HT1080 (cell line): ENCODE measurements at places on chromosomes 3 and 15. TPM values are rescaled to one million over a fixed set of nuclear protein-coding genes. Genes with fewer than 3 reads are reported as not detected.

DNA sequence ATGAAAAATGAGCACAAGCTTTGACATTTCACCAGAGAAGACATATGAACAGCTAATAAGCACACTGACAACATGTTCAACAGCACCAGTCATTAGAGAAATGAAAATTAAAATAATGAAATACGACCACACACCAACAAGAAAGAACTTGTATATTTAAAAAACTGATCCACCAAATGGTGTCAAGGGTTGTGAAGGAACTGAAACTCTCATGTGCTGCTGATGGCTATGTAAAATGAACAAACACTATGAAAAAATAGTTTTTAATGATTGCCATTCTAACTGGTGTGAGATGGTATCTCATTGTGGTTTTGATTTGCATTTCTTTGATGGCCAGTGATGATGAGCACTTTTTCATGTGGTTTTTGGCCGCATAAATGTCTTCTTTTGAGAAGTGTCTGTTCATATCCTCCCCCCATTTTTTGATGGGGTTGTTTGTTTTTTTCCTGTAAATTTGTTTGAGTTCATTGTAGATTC lies 193.8 kb downstream of the SCAPER start:
- no peak for DNase-seq

DNA sequence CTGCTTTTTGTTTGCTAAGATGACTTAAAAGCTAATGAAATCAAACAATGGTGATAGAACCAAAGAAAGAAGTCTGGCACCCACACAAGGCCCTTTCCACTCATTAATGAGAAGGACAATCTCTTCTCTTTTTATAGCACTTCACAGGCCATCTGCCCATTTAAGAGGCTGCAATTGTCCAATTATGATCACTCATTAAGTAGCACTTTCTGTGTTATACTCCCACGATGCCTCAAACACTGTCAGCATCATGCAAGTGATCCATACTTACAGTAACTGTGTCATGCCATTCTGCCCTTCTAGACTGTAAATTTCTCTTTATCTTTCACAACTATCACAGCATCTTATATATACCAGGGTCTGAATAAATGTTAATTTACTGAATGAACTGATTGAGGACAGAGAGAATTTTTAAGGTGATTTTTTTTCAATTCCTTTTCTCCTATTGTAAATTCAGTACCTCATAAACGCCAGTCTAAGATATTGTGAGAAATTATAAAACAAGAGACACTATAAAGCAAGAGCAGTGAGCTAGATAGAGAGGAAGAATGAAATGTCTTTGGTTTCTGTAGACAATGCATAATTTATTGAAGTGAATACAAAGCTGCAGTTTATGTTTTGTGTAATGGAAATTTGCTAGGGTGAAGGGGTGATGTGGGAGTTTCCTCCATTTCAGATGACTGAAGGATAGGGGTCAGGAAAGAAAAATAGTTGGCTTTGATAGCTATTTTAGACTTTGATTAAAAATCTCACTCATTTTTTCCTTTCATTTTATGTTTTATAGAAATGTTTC lies 17.3 kb downstream of the CD200 start:
- no peak for DNase-seq

DNA sequence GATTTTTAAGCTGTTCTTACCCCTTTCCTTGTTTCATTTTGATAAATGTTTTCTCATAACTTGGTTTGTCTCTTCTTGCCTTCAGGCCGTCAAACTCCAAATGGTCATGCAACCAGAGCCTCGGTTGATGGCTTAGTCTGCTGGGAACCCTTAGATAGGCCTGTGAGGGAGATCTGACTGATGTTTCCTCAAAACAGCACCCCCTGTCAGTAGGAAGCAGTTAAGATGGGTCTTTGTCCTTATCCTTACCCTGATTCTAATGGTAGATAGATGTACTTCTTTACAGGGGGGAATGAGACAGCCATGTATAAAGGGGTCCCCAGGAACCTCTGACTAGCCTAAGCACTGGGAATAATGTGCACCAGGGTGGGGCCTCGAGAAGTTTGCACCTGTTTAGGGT lies 16.3 kb upstream of the OR5H1 start:
- no peak for DNase-seq

DNA sequence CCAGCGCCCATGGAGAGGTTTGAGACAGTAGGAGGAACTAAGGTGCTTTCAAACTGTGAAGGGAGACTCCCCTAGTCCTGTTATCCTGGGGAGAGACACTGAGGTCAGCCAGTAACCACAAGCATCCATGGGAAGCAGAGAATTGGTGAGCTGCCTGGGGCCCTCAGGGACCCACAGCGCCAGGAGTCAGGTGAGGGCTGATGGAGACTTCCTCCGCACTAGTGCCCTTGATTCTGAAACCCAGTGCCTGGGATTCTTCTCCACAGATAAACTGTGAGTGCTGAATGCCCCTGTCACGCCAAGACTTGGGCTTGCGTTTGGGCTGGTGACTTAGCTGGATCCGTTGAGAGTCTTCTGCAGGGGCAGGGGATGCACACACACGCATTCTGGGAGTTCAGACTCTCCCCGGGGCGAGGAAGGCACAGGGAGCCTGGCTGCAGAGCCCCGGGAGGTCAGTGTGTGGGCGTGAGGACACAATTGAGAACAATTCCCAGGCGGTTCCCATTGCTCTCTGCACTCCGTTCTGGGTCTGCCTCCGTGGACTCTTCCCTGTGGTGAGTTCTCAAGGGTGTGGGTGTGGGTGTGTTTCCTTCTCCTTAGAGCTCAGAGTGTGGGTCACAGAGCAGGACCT lies 37.9 kb upstream of the SLCO2A1 start:
- DNase-seq: no peak

- DNase-seq: no peak
Observed at GRCh38 chr15:22948056-22948455, 32.1 kb downstream of the CYFIP1 start.

- no peak for DNase-seq
Observed at GRCh38 chr3:8488411-8488810, 13.2 kb upstream of the LMCD1 start.

GRCh38 chr3:149588909-149589308 lies 68.9 kb downstream of the WWTR1 start:
- DNase-seq: no peak

- no peak for DNase-seq
Observed at GRCh38 chr3:100268156-100268555, 7.4 kb downstream of the TBC1D23 start.

DNA sequence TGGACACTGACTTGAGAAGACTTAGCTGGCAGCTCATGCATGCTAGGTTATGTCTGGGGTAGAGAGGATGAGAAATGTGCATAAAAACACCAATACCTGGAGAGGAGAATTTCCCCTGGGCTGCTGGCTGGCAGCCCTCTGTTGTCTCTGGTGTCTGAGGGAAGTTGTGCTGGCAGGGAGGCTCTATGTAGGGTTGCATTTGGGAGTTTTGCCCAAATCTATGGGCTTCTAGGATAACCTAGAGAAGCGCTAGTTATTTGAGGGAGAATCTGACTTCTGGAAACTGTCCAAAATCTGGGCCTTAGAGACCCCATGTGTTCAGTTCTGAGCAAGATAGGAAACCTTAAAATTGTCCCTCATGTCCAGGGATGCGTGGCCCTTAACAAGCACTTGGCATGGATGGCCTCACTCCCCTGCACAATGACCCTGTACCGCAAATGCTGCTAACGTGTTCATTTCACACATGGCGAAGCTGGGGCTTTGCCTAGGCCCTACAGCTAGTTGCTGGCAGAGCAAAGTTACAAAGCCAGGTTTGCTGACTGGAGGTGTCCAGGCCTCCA lies 70.3 kb upstream of the ATP2B2 start:
- DNase-seq: no peak

GRCh38 chr15:84727429-84727828 lies 11.5 kb upstream of the SEC11A start:
- DNase-seq: peak; percentile 37

- DNase-seq: no peak
Observed at GRCh38 chr15:25329696-25330095, 109.1 kb downstream of the UBE3A start.

- no peak for DNase-seq
Observed at GRCh38 chr3:146134348-146135117, 26.5 kb downstream of the PLOD2 start.

GRCh38 chr15:99407716-99408115 lies 156.4 kb downstream of the LRRC28 start:
- no peak for DNase-seq

DNA sequence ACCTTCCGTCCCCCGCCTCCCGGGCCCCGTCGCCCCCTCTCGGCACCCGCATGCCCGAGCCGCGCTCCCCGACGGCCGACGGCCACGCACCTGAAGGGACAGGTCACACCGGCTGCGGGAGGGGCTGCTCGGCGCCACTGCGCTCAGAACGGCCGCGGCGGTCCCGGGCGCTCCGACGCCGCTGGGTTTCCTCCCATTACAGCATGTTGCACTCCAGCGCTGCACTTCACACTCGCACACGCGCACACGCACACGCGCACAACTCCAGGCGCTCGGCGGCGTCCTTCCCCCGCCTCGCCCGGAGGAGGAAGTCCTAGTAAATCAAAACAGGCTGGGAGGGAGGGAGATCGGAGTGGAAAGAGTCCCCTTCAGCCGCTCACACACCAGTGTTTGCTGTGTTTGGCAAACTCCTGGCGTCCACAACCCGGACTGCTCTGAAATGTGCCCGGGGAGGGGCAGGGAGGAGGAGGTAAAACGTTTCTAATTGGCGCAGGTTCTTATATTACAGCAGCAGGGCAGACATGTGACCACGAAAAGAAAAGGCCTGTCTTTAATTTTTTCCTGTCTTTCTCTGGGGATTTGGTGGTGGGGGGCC lies 76.7 kb upstream of the VGLL4 start:
- peak; percentile 24 for DNase-seq

DNA sequence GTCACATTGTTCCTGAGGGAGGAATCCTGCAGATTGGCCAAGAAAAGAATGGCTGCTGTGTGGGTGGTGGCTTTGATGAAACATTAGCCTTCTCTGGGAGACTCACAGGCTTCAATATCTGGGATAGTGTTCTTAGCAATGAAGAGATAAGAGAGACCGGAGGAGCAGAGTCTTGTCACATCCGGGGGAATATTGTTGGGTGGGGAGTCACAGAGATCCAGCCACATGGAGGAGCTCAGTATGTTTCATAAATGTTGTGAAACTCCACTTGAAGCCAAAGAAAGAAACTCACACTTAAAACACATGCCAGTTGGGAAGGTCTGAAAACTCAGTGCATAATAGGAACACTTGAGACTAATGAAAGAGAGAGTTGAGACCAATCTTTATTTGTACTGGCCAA lies 6.1 kb downstream of the PTX3 start:
- peak; percentile 23 for DNase-seq

- DNase-seq: peak; percentile 73
Observed at GRCh38 chr15:57667171-57667849, 39.2 kb upstream of the POLR2M start.

DNA sequence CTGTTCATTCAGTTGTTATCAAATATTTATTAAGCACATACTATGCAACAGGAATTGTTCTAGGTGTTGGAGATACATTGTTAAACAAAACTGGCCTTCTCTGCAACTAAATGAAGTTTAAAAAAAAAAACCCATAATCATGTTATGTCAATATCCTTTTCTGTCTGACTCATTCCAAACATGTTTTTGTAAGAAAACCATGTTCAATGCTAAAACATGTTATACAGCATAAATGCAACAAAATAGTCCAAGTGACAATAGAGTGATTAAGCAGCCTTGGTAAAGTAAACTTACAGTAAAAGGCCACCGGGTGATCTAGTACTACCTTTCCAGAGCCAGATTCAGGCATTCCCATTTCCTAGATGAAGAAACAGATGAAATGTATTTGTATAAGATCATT lies 278.0 kb upstream of the NECTIN3 start:
- no peak for DNase-seq

GRCh38 chr3:197953325-197953724 lies 3.3 kb downstream of the RPL35A start:
- peak; percentile 37 for DNase-seq

DNA sequence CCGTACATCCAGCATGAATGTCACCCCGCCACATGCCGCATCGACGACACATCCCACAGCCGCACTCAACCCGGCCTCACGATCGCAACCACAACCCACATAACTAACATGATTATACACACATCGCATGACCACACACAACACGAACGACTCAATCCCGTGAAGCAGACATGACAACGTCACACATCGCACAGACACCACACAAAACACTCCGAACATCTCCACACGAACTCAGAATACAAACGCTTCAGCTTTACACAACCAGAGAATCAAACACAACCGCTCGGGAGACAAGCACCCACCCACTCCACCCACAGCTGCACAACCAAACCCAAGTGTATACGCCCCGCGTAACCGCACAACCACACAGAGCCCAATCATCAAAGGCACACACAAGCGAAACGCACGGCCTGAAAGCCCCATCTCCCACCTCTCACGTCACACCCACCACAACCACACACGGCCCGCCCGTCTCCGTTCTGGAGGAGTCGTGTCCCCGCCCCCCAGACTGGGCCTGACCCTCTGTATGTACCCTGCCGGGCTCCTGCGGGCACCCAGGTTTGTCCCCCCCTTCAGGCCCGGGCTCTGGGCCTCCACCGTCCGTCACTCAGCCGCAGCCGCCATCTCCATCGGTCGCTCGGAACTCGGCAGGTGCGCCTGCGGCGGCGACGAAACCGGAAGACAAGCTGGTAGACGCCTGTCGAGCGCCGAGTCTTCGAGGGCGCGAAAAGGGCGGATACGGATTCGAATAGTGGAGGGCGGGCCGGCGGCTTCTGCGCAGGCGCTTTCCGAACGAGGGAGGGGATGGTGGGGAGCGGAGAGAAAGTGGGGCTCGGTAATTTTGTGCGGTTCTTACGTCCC lies at the start of gene RBSN:
Gene RBSN, minus strand, starts transcription at position 646 of the 861 bp plus-strand sequence. CDS start 3,028 bp downstream, outside the sequence.
- DNase-seq: peak; percentile 92

DNA sequence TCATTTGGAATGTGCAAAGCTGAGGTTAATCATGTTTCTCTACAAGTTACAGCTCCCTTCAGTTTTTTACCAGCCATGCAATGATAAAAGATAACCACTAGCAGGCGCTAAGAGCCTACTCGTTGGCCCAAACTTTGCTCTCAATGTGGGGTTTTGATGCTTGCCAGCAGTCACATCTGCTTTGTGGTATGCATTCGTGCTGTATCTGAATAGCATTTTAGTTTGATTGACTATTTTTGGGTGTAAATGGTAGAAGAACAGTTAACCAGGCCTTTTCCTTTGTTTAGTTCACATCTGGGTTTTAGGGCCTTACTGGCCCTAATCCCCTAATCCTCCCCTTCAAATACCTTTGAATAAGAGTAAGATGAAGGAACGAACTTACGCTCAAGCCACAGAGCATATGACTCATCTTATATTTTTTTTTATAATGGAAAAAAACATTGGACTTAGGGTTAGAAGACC lies 4.4 kb upstream of the CLDN11 start:
- DNase-seq: peak; percentile 86

GRCh38 chr3:28347374-28348264 lies 902 bp upstream of the ZCWPW2 start:
- DNase-seq: no peak

CD86 gene
- total RNA-seq: not detected in 2 replicates

RNF168 gene
- 15.1 and 25.0 TPM in 2 replicates for total RNA-seq

DUOXA2 gene
- total RNA-seq: not detected in 2 replicates

GRIP2 gene
- total RNA-seq: 0.07 TPM in 1 of 2 replicates, not detected in the other

HESX1 gene
- 0.20 and 1.3 TPM in 2 replicates for total RNA-seq

TGFBR2 gene
- 76.6 and 98.3 TPM in 2 replicates for total RNA-seq

PCOLCE2 gene
- 22.7 and 34.1 TPM in 2 replicates for total RNA-seq

CHRFAM7A gene
- 3.9 and 5.1 TPM in 2 replicates for total RNA-seq

GOLGA8K gene
- 0.14 and 0.47 TPM in 2 replicates for total RNA-seq

C3orf49 gene
- total RNA-seq: 0.16 TPM in 1 of 2 replicates, not detected in the other

DNAH12 gene
- total RNA-seq: 0.02 TPM in 1 of 2 replicates, not detected in the other

SOX14 gene
- not detected in 2 replicates for total RNA-seq

PIK3CB gene
- 12.1 and 18.7 TPM in 2 replicates for total RNA-seq

CLDN16 gene
- total RNA-seq: not detected in 2 replicates
